T-helper 17 cell (primary cell): ENCODE measurements at places on chromosomes 7 and 10.

GRCh38 chr10:119162452-119163092 lies 2.9 kb downstream of the SFXN4 start:
- H3K36me3 ChIP-seq: peaks cover 3% of the 10 kb centered on the region
- peak overlapping the region; percentile 27 for H3K27ac ChIP-seq
- no peaks in the 10 kb centered on the region for H3K27me3 ChIP-seq
- peaks cover 25% of the 10 kb centered on the region for H3K4me1 ChIP-seq

GRCh38 chr7:17690030-17690429 lies 250.3 kb downstream of the SNX13 start:
- no peak for DNase-seq
- H3K27me3 ChIP-seq: peaks cover 5% of the 10 kb centered on the region
- peaks cover 3% of the 10 kb centered on the region for H3K4me1 ChIP-seq
- H3K27ac ChIP-seq: no peak overlapping the region
- H3K36me3 ChIP-seq: no peaks in the 10 kb centered on the region
- no peak overlapping the region for H3K4me3 ChIP-seq

- no peak overlapping the region for H3K27ac ChIP-seq
- no peak for DNase-seq
- no peaks in the 10 kb centered on the region for H3K4me1 ChIP-seq
- H3K4me3 ChIP-seq: no peak overlapping the region
Measured at GRCh38 chr7:68038621-68039314, 1042.1 kb downstream of the TYW1 start.

- DNase-seq: no peak
- no peaks in the 10 kb centered on the region for H3K36me3 ChIP-seq
- H3K4me3 ChIP-seq: no peak overlapping the region
- H3K27me3 ChIP-seq: peaks cover 9% of the 10 kb centered on the region
- H3K27ac ChIP-seq: no peak overlapping the region
- no peaks in the 10 kb centered on the region for H3K4me1 ChIP-seq
Measured at GRCh38 chr10:61815496-61815895, 86.0 kb upstream of the ARID5B start.

DNA sequence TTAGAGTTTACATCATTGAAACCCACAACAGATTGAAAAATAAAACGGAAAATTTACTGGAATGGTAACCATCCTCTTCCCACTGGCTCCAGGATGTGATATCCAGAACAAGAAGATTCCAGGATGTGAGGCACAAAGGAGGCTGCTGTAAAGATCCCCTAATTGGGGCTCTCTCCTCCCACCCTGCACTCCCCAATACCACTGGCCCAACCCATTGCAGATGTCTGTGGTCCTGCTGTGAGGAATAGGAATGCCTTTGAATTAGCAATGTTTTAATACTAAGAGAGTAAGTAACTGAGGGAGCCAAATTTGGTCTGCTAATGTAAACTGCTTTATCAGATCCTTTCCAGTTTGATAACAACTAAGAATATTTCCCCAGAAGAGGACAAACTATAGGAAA lies 225.9 kb upstream of the INHBA start:
- peaks cover 3% of the 10 kb centered on the region for H3K36me3 ChIP-seq
- no peak overlapping the region for H3K4me3 ChIP-seq
- H3K27me3 ChIP-seq: peaks cover 43% of the 10 kb centered on the region
- H3K4me1 ChIP-seq: no peaks in the 10 kb centered on the region

- no peak for DNase-seq
- H3K4me1 ChIP-seq: peaks cover 3% of the 10 kb centered on the region
- H3K36me3 ChIP-seq: no peaks in the 10 kb centered on the region
Measured at GRCh38 chr10:70035531-70035930, 17.1 kb upstream of the MACROH2A2 start.

DNA sequence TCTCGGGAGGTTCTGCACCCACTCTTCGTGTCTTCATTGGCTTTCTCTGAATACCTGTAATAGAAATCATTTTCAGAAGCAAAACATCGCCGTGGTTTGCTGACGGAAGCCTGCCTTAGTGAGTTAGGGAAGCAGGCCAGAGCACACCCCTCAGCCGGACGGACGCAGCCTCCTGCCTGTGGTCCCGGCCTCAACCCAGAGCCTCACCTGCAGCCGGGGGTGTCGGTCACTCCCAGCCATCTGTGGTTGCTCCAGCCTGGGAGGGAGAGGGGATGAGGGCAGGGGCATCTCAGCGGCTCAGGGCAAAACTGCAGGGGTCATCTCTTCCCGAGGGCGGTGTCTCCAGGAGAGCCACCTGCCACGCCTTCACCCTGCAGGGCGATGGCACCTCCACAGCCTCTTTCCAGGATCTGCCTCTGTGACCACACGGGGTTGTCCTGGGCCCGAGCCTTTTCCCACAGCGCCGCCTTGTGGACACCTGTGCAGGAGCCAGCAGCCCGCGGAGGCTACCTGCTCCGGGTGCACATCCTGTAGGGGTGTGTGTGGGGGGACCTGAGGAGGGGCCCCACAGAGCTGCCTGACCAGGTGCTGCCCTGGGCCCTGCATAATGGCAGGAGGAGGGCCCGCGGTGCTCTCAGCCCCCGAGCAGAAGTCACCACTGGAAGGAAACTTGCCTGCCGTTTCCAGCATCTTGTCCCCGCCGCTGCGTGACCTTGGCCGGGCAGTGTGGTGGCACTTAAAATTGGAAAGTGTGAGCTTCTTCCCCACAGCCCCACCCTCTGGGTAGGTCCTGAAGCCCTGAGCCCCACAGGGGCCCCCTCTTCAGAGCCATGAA lies 21.6 kb upstream of the AP5Z1 start:
- H3K27me3 ChIP-seq: no peaks in the 10 kb centered on the region
- peaks cover 19% of the 10 kb centered on the region for H3K4me1 ChIP-seq
- DNase-seq: peak; percentile 89

- peaks cover 14% of the 10 kb centered on the region for H3K4me1 ChIP-seq
- H3K27ac ChIP-seq: no peak overlapping the region
- H3K36me3 ChIP-seq: no peaks in the 10 kb centered on the region
Measured at GRCh38 chr7:1743481-1744230, 73.6 kb downstream of the ELFN1 start.

- no peaks in the 10 kb centered on the region for H3K4me1 ChIP-seq
- no peak for DNase-seq
- H3K27me3 ChIP-seq: no peaks in the 10 kb centered on the region
- H3K4me3 ChIP-seq: no peak overlapping the region
- no peaks in the 10 kb centered on the region for H3K36me3 ChIP-seq
Measured at GRCh38 chr10:83819609-83820008, 319.7 kb upstream of the GHITM start.

- peaks cover 2% of the 10 kb centered on the region for H3K4me1 ChIP-seq
- no peak for DNase-seq
- no peak overlapping the region for H3K4me3 ChIP-seq
- no peaks in the 10 kb centered on the region for H3K27me3 ChIP-seq
- H3K27ac ChIP-seq: no peak overlapping the region
Measured at GRCh38 chr10:129648856-129649255, 181.8 kb downstream of the MGMT start.

DNA sequence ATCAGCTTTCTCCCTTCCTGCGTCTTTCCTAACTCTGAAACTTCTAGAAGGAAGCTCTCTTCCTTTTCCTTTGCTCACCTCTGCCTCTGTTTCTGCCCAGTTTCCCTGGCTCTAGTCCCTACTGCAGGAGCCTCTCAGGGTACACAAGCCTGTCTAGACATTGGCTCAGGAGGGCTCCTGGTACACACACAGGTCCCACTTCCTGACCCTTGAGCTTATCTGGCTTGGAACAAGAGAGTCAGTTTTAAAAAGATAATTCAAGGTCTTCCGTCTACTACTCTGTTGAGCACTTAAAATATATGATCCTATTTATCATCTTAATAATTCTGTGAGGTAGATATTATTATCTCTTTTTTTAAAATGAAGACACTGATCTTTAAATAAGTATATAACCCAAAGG lies 140.7 kb downstream of the RTKN2 start:
- H3K27me3 ChIP-seq: no peaks in the 10 kb centered on the region
- DNase-seq: no peak
- no peak overlapping the region for H3K27ac ChIP-seq
- H3K4me1 ChIP-seq: peaks cover 2% of the 10 kb centered on the region

- H3K27ac ChIP-seq: no peak overlapping the region
- no peaks in the 10 kb centered on the region for H3K27me3 ChIP-seq
- H3K4me1 ChIP-seq: peaks cover 5% of the 10 kb centered on the region
- H3K36me3 ChIP-seq: no peaks in the 10 kb centered on the region
- H3K4me3 ChIP-seq: no peak overlapping the region
Measured at GRCh38 chr7:136174477-136175125, 197.4 kb upstream of the MTPN start.

DNA sequence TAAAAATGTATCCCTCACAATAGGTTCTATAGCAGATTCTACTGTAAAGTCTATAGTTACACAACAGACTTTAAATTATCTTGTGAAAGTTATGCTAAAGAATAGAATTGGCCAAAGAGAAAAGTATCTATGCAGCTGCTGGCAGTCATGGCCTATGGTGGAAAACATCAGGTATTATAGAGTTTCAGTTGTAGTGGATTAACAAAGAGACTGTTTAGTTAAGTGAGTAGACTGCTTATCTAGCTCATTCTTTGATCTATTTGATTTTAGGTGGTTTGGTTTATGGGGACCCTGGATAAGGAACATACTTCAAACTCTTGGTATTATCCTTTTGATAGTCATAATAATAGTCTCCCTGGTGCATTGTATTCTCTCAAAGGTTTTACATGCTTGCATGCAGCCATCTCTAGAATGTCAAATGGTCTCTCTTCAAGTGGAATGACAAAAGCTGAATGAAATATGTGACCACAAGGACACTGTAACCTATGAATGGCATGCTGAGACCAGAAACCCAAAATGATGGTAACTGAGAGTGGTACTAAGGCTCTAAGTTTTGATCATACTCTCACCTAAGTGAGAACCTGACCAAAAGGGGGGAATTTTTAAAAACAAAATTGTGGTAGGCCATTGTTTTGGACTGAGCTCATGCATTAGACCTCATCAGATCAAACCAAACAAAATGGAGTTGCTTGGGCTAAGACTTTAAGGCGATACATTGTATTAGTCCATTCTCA lies 54.9 kb upstream of the NAMPT start:
- no peak for DNase-seq
- H3K4me3 ChIP-seq: no peak overlapping the region
- H3K4me1 ChIP-seq: peaks cover under 1% of the 10 kb centered on the region

DNA sequence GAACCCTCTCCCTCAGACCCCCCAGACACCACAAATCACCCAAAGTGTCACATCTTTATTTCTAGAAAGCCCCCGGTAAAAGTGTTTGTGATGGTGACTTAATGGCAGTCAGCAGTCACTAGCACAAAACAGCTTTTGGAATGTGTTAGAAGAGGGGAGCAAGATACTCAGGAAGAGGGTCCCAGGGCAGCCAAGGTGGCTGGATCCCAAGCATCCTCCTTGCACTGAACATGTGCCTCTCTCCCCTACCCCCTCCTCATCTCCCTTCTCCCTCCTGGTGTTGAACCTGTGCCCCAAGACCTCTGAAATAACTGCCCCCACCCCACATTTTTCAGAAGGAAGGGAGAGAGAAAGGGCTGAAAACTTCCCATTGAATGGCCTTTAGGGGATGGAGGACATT lies 37.8 kb upstream of the MXI1 start:
- no peak for DNase-seq
- H3K27ac ChIP-seq: no peak overlapping the region
- peaks cover 19% of the 10 kb centered on the region for H3K4me1 ChIP-seq
- peaks cover 79% of the 10 kb centered on the region for H3K27me3 ChIP-seq

GRCh38 chr10:57664815-57665214 lies 602.9 kb downstream of the IPMK start:
- H3K4me1 ChIP-seq: no peaks in the 10 kb centered on the region
- H3K27me3 ChIP-seq: no peaks in the 10 kb centered on the region
- no peak for DNase-seq
- no peak overlapping the region for H3K4me3 ChIP-seq
- H3K36me3 ChIP-seq: no peaks in the 10 kb centered on the region

DNA sequence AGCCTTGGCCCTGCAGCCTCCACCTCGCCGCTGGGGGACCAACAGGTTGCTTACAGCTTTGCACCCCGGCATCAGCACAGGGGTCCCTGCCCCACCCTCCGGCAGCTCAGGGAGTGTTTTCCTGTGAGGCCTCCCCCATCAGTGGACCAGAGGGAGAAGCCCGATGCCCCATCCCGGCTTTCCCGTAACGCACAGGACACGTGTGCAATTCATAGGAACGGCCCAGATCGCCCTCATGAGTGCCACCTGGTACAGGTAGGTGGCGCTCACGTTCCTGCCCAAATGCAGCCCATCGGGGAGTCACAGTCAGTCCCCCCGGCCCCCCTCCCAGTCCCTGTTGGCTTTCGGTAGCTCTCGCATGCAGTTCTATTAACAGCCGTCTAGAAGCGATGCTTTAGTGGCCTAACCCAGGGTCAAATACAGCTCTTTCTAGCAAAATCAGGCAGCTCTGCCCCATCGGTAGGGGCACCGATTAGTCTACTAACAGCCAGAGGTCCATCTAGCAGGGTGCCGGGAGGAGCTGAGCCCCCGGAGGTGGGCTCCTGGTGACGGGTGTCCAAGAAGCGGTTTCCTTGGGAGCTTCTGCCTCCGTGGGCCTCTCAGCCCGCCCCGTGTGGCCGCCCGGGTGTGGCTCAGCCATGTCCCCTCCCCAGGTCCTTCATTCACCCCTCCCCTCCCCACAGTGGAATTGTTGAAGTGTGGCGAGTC lies 48.4 kb upstream of the GTF2IRD1 start:
- H3K4me1 ChIP-seq: peaks cover 6% of the 10 kb centered on the region
- H3K36me3 ChIP-seq: no peaks in the 10 kb centered on the region
- H3K27ac ChIP-seq: no peak overlapping the region

DNA sequence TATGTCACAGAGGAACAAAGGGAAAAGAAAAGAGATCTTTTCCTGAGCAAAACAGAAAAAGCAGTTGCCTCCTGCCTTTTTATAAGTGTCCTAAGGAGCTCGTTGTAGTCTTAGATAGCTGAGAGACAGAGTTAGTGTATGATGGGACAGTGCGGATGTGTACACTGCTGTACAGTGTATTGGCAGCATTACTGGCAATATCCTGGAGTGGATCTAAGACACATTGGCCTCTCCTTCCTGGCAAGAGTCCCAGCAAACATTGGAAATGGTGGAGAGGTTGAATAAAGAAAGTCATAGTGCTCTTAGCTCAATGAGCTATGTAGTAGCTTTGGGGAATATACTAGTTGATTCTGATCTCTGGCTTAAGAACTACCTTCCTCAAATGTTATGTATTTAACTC lies 22.7 kb downstream of the GARS1 start:
- peak overlapping the region; percentile 60 for H3K27ac ChIP-seq
- H3K4me3 ChIP-seq: no peak overlapping the region
- no peaks in the 10 kb centered on the region for H3K27me3 ChIP-seq
- H3K4me1 ChIP-seq: peaks cover 9% of the 10 kb centered on the region
- no peak for DNase-seq
- H3K36me3 ChIP-seq: peaks cover 16% of the 10 kb centered on the region

- no peak overlapping the region for H3K27ac ChIP-seq
- peaks cover 23% of the 10 kb centered on the region for H3K27me3 ChIP-seq
- peaks cover 4% of the 10 kb centered on the region for H3K4me1 ChIP-seq
Measured at GRCh38 chr7:3561932-3562331, 260.9 kb downstream of the SDK1 start.

GRCh38 chr10:51815723-51816122 lies 116.3 kb upstream of the CSTF2T start:
- H3K4me3 ChIP-seq: no peak overlapping the region
- no peak for DNase-seq
- H3K36me3 ChIP-seq: no peaks in the 10 kb centered on the region
- H3K4me1 ChIP-seq: no peaks in the 10 kb centered on the region
- H3K27me3 ChIP-seq: peaks cover 9% of the 10 kb centered on the region
- no peak overlapping the region for H3K27ac ChIP-seq

GRCh38 chr7:144474363-144474762 lies 70.9 kb upstream of the NOBOX start:
- H3K36me3 ChIP-seq: no peaks in the 10 kb centered on the region
- DNase-seq: no peak
- H3K4me1 ChIP-seq: no peaks in the 10 kb centered on the region
- H3K4me3 ChIP-seq: no peak overlapping the region
- no peaks in the 10 kb centered on the region for H3K27me3 ChIP-seq
- no peak overlapping the region for H3K27ac ChIP-seq

- no peak overlapping the region for H3K4me3 ChIP-seq
- H3K27me3 ChIP-seq: no peaks in the 10 kb centered on the region
- peak overlapping the region; percentile 77 for H3K27ac ChIP-seq
- DNase-seq: no peak
Measured at GRCh38 chr7:105131033-105131656, 117.1 kb downstream of the KMT2E start.
